A673 (cell line): ENCODE measurements at places on chromosomes 2 and 18.

DNA sequence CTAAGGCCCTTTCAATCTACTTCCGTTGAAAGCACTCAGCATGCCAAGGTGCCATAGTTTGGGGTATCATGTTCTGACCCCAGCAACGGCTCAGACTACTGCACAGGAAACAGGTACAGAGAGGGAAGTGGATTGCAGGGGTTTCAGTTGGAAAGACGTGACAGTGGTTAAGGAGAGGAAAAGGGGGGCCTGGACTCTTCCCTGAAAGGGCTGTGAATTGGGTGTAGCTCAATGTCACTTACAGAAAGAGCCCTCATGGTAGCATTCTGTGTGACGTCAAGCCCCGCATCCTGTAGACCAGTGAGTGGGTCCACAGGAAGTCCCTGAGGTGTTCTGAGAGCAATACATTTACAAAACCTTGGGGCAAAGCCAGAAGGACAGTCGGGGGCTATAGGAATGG is 121.5 kb upstream of the GYPC start:
- no peaks in the 10 kb centered on the region for H3K27me3 ChIP-seq
- H3K4me3 ChIP-seq, result no peak overlapping the region
- DNase-seq, result no peak
- no peak overlapping the region for H3K27ac ChIP-seq

- no peaks in the 10 kb centered on the region for H3K27me3 ChIP-seq
- no peaks in the 10 kb centered on the region for H3K4me1 ChIP-seq
- H3K4me3 ChIP-seq, result no peak overlapping the region
- no peak for DNase-seq
- no peaks in the 10 kb centered on the region for H3K36me3 ChIP-seq
These were observed 8.7 kb downstream of the CYP26B1 start for GRCh38 chr2:72138921-72139381.

DNA sequence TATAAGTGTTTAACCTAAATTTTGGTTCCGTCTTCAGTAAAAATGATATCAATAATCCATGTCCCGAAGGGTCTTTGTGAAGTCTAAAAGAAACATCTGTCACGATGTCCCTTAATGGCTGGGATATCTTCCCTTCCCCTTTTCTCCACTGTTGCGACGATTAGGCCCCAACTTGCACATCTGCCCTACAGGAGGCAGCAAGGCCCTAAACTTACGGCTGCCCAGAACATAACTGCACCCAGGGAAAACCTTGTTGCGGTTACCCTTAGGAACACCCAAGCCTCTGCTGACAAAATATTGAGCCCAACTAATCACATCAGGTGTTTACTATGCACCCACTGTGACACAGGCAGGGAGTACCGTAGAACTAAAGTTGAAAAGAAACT is 1.3 kb upstream of the SMAD2 start:
- H3K36me3 ChIP-seq, result no peaks in the 10 kb centered on the region
- H3K27me3 ChIP-seq, result no peaks in the 10 kb centered on the region
- peaks cover 8% of the 10 kb centered on the region for H3K4me1 ChIP-seq
- peak overlapping the region; percentile 96 for H3K4me3 ChIP-seq
- peak overlapping the region; percentile 95 for H3K27ac ChIP-seq
- DNase-seq, result no peak

GRCh38 chr2:9336576-9337314 is 86.6 kb downstream of the ITGB1BP1 start:
- H3K4me3 ChIP-seq, result no peak overlapping the region
- peaks cover 19% of the 10 kb centered on the region for H3K4me1 ChIP-seq
- DNase-seq, result peak; percentile 94
- H3K27ac ChIP-seq, result peak overlapping the region; percentile 55
- peaks cover 9% of the 10 kb centered on the region for H3K36me3 ChIP-seq
- H3K27me3 ChIP-seq, result no peaks in the 10 kb centered on the region

DNA sequence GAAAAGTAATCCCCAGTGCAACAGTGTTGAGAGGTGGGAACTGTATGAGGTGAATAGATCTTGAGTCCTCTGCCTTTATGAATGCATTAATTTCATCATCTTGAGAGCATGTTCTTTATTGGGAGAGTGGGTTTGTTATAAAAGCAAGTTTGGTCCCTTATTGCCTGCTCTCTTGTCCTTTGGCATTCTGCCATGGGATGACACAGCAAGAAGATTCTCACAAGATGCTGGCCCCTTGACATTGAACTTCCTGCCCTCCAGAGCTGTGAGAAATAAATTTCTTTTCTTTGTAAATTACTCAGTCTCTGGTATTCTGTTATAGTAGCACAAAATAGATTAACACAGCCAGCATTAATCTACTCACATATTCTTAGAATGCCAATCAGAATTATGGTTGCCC is 108.6 kb downstream of the EHBP1 start:
- peak; percentile 37 for DNase-seq
- H3K4me1 ChIP-seq, result no peaks in the 10 kb centered on the region
- no peaks in the 10 kb centered on the region for H3K27me3 ChIP-seq
- no peak overlapping the region for H3K4me3 ChIP-seq
- no peak overlapping the region for H3K27ac ChIP-seq
- no peaks in the 10 kb centered on the region for H3K36me3 ChIP-seq

DNA sequence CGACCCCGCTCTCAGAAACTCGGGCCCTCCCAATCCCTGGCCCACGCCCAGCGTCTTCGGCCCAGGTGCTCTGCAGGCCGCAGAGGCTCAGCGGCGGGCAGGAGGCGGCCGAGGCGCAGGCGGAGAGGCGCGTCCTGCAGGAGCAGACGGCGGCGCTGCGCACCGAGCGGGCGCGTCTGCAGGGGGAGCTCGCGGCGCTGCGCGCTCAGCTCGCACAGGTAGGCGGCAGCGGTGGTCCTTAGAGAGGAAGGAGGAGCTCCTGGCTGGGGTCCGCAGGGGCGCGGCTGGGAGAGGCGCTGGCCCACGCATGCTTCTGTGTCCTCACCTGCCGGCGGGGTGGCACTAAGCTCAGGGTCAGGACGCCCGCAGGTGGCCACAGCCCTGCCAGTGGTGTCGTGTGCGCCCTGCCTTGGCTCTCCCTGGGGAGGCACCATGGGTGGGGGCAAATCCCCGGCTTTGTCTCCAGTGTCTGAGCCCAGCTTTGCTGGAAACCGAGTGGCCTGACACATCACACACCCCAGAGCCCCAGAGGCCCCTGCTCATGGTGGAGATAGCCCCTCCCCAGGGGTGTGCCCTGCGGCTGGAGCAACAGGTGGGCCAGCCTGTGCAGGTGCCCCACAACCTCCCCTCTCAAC is 14.9 kb upstream of the SNED1 start:
- H3K36me3 ChIP-seq, result no peaks in the 10 kb centered on the region
- H3K27me3 ChIP-seq, result no peaks in the 10 kb centered on the region
- H3K4me1 ChIP-seq, result peaks cover 28% of the 10 kb centered on the region
- no peak overlapping the region for H3K4me3 ChIP-seq

DNA sequence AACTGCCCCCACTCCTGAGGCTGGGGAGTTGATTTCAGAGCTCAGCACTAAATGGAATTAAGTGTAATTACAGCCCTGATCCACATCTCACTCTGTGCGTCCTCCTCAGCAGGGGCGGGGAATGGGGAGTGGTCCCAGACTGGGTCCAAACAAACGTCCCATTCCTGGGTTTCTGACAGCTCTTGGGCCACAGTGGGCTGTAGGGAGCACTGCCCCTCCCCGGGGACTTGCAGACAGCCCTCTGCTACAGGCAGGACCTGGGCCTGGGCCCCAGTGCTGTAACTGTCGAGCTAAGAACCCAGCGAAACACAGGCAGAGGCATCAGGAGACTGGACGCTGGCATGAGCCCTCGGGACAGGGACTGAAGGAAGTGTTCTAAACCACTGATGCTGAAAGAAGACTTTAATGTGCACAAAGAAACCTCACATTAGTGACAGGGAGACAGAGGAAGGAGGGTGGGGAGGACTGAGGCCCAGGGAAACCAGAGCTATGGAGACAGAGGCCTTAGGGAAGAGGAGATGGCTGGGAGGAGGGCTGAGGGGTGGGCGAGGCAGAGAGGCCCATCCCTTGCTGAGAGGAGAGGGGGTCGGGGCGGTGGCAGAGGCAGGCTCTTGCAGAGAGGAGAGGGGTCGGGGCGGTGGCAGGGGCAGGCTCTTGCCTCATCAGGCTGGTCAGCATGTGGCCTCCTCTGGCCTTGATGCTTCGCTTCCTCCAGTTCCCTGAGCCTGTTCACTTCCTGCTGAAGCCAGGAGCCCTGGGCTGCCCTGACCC is 5.8 kb upstream of the SEMA4C start:
- H3K4me3 ChIP-seq, result no peak overlapping the region
- H3K36me3 ChIP-seq, result no peaks in the 10 kb centered on the region
- H3K27me3 ChIP-seq, result no peaks in the 10 kb centered on the region
- no peak for DNase-seq
- H3K4me1 ChIP-seq, result peaks cover 33% of the 10 kb centered on the region
- H3K27ac ChIP-seq, result no peak overlapping the region

GRCh38 chr2:20148923-20149702 is 75.8 kb downstream of the SDC1 start:
- DNase-seq, result no peak
- H3K27me3 ChIP-seq, result no peaks in the 10 kb centered on the region
- no peaks in the 10 kb centered on the region for H3K36me3 ChIP-seq
- no peak overlapping the region for H3K4me3 ChIP-seq
- no peak overlapping the region for H3K27ac ChIP-seq

- no peaks in the 10 kb centered on the region for H3K27me3 ChIP-seq
- no peak overlapping the region for H3K27ac ChIP-seq
- no peaks in the 10 kb centered on the region for H3K36me3 ChIP-seq
- DNase-seq, result no peak
These were observed 28.0 kb upstream of the PIEZO2 start for GRCh38 chr18:11177382-11177781.

DNA sequence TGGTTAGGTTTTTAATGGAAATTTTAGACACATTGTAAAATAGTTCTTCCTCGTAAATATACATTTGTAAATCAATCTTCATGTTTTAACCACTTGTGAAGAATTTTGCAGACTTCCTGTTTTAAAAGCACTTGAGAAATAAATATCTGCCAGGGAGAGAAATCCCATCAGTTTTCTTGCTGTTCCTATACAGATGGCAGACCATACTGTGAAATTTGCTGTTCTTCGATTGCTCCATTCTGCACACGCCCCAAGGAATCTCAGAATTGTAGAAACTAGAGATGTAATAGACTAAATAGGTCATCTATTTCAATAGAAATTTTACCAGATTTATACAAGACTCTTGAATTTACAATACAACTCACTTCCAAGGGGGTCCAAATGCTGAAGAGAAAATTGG is 75.8 kb upstream of the PIK3C3 start:
- H3K36me3 ChIP-seq, result no peaks in the 10 kb centered on the region
- DNase-seq, result no peak
- H3K4me1 ChIP-seq, result no peaks in the 10 kb centered on the region
- H3K4me3 ChIP-seq, result no peak overlapping the region

- DNase-seq, result no peak
- H3K4me3 ChIP-seq, result no peak overlapping the region
- no peaks in the 10 kb centered on the region for H3K36me3 ChIP-seq
- H3K27me3 ChIP-seq, result no peaks in the 10 kb centered on the region
- no peaks in the 10 kb centered on the region for H3K4me1 ChIP-seq
These were observed 205.6 kb downstream of the TNS1 start for GRCh38 chr2:217797165-217797564.

GRCh38 chr2:65368468-65368867 is 63.9 kb downstream of the SPRED2 start:
- H3K27me3 ChIP-seq, result no peaks in the 10 kb centered on the region
- no peaks in the 10 kb centered on the region for H3K36me3 ChIP-seq
- no peak for DNase-seq
- H3K4me1 ChIP-seq, result peaks cover 68% of the 10 kb centered on the region
- H3K27ac ChIP-seq, result peak overlapping the region; percentile 69

DNA sequence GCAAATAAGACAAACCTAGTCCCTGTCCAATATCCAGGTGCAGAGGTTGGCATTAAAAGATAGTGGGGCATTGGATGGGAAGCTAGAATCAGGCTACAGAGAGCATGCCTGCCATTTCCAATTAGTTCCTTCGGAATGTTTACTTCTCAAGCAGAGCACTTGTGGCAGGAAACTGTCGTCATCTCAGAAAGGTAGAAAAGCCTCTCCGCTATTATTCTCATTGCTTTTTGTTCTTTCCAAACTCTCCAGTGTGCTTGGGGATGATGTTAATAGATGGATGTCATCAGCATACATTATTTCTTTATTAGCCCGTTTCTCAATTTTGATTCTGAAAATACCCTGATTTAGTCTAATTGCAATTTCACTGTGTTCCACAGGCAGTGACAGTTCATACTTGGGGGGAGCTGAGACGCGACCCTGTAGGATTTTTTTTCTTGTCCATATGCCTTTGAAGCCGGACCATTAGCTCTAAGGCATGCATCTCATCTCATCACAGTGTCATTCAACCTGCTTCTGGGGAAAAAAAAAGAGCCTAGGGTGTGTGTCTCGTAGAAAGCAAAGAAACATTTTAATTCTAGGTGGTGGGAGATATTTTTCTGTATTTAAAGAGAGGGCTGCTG is 7.7 kb downstream of the ASB18 start:
- H3K27ac ChIP-seq, result no peak overlapping the region

DNA sequence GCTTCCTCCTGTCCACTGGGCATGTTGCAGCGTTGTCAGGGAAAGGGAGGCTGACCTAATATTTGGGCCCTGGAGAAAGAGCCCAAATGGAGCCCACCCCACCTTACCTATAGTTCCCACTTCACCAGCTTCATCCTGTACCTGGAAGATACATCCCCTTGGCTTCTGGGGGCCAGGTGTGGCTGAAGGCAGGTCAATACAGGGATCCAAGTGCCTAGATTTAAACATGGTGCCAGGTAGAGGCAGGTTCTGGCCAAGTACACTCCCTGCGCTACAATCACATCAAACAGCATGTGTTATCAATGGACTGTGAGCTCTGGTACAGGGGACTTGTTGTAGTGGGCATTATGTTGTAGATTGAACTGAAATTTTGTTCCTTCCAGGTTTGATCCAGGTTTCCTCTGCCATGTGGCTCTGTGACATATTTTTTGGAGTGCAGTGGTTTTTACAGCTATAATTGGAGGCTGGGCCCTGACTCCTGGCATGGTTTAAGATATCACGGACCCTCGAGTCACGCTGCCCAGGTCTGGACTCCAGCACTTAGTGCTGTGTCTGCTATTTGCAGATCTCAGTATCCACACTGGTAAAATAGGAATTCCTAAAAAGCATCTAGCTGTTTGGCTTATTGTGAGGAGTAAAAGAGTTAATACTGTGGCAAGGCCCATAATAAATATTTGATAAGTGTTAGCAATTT is 23.8 kb downstream of the MYCN start:
- no peak overlapping the region for H3K27ac ChIP-seq
- H3K27me3 ChIP-seq, result no peaks in the 10 kb centered on the region
- no peak for DNase-seq
- H3K4me1 ChIP-seq, result peaks cover 9% of the 10 kb centered on the region
